Cortex of kidney (tissue), 1 donor: ENCODE measurements at places on chromosomes 12 and 14.

DNA sequence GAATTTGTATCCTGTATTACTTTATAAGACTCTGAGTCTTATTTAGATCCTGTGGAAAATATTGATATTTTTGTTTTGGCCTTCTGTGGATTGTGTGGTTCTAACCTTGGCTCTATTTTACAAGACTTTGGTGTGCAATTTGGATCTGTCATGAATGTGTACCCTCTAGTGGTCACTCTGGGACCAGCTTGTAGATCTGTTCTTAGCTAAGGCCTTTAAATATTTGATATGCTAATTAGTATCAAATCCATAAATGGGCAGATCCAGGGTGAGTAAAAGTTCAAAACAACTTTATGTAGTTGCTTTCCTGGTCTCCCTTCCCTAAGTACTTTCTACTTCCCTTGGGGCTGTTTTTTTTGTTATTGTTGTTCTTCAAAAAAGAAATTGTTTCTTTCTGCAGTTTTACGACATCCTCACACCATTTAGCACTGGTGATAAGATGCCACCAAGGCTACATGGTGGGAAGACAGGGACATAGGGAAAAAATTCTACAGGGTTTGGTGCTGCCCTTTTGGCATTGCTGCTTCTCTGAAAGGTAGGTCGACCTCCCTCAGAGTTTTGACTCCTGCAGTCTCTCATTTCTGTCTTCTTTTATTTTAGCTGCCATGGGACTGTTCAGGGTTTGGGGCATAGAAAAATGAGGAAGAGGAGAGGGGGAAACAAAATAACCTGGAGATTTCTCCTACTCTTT is 238.5 kb downstream of the GPHN start:
- DNase-seq, result no peak

DNA sequence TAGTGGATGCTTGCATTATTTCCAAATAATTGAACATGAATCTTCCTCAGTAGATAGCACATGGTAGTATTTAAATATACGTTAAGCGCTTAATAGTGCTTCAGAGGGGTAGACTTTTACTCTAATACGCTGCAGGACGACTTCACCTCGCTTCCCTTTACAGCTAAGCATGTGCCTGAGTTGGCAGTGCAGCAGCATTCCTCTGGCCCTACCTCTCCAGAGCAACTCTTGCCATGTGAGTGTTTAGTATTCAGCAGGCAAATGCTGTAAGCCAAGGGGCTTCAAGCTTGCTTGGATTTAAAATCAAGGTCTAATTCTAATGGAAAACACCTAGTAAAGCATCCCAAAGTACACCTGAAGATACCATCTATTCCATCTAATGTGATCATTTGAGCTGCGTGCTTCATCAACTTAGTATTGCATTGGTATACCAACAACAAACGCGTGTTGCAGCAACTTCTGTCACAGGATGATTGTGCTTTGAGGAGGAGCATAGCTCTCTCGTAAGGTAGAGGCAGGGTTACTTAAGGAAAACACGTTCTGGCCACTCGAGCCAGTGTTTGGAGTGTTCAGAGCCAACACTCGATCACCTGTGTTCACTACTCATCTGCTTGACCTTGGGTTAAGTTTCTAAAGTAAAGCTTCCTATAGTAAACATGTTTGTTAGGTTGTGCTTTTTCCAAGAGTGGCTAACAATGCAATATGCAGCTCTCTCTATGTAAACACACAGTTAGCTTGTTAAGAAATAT is 60.6 kb downstream of the PIWIL1 start:
- DNase-seq, result no peak

DNA sequence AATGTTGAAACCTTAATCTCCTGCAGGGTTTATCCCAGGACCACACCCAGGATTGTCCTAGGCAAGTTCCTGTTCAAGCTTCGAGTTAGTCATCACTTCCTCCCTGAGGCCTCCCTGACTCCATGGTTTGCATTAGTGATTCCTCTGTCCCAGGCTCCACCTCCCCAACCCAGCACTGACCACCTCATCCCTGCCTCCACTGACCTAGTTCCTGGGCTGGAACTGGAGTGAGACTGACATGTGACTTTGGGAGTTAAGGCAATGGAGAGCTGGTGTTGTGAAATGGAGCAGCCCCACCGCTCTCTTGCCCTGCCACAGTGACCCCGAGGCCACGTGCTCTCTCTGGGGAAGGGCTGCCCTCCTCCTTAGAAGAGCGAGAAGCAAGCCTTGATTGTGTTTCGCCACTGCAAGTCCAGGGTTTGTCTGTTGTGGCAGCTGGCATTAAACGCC is 15.8 kb upstream of the DTX1 start:
- DNase-seq, result no peak

- no peak for DNase-seq
Measured at GRCh38 chr12:2294651-2295475, 242.1 kb downstream of the CACNA1C start.

- DNase-seq, result no peak
Measured at GRCh38 chr14:94113490-94113889, 3.0 kb downstream of the IFI27 start.

GRCh38 chr14:37150414-37150813 is 22.0 kb downstream of the SLC25A21 start:
- no peak for DNase-seq

DNA sequence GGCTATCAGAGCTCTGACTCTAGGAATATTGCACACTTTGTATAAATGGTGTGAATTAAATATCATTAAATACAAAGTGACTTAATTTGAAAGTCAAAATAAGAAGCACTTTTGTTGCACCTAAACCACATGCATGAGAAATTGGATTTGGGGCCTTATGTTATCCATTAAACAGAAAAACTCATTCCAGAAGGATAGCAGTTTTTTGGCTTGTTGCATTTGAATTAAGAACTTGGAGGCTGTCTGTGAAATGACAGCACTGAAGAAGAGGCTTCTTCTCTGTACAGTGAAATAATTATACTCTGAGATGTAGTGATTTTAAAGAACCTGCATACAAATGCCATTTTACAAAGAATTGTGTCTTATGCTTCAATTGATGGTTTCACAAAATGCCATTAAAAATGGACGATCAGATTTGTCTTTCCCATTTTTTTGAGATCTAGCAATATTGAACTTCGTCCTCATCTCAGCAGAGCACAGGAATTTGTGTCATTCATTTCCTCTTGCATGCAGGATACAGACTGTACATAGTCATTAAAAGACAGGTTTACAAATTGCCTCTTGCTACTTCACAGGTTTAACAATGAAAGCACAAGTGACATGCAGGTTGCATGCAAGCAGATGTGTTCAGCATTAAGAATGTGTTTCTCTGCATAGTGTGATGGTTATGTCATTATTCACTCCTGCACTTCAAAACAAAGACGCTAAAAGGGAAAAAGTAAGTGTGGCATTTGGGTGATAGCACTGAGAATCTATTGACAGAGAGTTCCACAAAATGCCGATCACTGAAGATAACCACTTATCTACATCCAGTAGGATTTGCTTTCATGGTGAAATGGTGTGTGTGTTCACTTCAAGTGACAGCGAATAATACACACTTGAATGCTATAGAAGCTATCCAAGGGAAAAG is 35.9 kb upstream of the PYGL start:
- DNase-seq, result no peak

DNA sequence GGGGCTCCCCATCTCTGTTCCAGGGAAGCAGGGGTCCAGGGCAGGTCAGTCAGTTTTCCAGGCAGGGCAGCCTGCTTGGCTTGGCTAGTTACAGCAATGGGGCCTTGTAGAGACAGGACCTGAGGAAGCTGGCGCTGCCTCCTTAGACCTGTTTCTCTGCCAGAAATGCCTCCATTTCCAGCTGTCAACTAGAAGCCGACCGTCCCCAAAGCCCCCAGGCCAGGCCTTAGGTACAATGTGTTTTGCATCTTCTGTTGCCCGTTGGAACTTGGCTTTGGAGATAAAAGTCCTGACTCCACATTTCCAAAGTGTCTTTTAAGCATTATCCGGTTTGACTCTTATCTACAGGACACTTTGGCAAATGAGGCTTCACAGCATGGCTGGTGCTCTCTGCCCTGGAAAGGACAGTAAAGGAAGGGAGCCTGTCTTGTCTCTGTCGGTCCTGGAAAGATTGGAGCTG is 42.6 kb downstream of the KRT80 start:
- no peak for DNase-seq

GRCh38 chr14:97453991-97454390 is 656.8 kb downstream of the VRK1 start:
- no peak for DNase-seq

DNA sequence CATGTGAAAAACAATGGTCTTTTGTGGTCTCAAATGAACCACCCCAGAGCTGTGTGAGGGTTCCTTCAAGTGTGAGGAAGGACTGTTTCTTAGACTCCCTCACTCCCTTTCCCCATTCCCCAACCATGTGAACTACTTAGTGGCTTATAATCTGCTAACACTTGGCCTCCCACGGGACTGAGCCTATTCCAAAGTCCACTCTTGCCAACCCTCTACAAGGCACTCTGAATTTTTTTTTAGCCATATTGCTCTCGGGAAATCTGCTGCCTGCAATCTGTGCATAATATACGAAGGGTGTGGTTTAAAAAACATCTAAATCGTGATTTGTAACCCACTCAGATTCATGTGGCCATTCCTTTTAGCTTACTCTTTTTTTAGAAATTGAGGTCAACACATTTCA is 2.6 kb downstream of the SVOP start:
- no peak for DNase-seq

- DNase-seq, result no peak
Measured at GRCh38 chr12:115574826-115575225, 702.7 kb downstream of the MED13L start.

DNA sequence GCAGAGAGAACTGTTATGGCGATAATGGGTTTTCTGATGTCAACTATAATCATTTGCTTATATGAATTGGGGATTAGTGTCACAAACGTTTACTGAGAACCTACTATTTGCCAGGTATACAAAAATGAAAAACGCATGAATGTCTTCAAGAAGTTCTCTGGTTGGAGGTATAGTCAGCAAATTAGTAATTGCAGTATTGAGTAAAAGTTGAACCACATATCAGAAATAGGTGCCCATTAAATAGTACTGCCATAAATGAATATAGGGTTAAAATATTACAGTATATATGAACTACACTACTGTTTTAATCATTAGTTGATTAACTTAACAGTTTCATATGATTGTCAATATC is 60.0 kb downstream of the PTPRB start:
- no peak for DNase-seq
